GF-D8 (cell line): ENCODE measurements at places on chromosomes 11 and 22.

- DNase-seq: no peak
These were observed 49.3 kb downstream of the CHRDL2 start for GRCh38 chr11:74681686-74682651.

- no peak for DNase-seq
These were observed 23.6 kb downstream of the ALX4 start for GRCh38 chr11:44286268-44286880.

DNA sequence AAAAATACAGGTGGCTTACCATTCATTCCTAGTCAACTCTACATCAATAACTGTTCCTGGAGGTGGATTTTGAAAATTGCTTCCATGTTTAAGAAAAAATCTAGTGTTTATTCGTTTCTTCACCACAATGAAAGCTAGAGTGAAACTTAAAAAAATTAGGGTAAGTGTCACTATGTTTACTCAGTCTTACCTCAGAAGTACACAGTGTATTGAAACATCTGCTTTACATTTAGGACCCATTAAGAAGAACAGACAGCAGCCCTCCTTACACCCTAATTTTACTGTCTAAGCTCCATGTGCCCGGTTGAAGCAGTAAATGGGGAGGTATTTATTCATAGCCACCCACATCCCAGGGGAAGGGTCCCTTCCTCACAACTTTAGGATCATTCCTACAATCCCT lies 51.4 kb downstream of the PIWIL3 start:
- no peak for DNase-seq

- no peak for DNase-seq
These were observed 18.2 kb downstream of the C11orf91 start for GRCh38 chr11:33682446-33682845.

DNA sequence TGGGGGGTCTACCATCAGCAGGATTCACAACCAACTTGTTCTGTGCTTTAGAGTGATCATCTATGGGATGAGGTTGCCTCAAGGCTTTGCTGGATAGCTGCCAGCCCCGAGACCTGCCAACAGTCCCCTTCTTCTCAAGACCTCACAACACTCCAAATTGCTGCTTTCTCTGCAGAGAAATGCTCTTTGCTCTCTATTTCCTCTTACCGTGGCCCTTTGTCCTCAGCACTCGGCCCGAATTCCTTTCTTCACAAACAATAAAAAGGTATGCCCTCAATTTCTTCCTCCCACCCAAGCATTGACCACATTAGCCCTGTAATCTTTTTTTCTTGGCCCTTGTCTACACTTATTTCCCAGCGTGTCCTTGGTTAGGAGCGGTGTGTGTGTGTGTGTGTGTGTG lies 147.4 kb upstream of the SNX19 start:
- no peak for DNase-seq
